ENCODE measurements at places on chromosomes 11 and 22.

GRCh38 chr22:23216461-23217170 lies 36.3 kb downstream of the BCR start:
- no peak for DNase-seq

DNA sequence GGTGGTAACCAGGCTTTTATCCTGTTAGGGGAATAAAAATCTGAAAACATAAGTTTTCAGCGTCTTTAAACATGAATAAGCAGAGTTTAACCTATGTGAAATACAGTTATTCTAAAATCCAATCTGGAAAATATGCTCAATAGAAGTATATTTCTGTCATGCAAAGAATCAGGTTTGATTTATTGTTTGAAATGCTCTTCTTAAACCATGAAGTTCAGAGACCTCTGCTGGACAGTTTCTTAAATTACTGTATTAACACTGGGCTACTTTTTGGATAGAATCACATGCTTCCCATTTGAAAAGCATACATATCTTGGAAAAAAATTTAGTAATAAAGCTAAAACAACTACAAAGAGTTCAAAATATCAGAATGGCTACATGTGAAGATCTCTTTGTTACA lies 25.4 kb downstream of the APIP start:
- no peak for DNase-seq

DNA sequence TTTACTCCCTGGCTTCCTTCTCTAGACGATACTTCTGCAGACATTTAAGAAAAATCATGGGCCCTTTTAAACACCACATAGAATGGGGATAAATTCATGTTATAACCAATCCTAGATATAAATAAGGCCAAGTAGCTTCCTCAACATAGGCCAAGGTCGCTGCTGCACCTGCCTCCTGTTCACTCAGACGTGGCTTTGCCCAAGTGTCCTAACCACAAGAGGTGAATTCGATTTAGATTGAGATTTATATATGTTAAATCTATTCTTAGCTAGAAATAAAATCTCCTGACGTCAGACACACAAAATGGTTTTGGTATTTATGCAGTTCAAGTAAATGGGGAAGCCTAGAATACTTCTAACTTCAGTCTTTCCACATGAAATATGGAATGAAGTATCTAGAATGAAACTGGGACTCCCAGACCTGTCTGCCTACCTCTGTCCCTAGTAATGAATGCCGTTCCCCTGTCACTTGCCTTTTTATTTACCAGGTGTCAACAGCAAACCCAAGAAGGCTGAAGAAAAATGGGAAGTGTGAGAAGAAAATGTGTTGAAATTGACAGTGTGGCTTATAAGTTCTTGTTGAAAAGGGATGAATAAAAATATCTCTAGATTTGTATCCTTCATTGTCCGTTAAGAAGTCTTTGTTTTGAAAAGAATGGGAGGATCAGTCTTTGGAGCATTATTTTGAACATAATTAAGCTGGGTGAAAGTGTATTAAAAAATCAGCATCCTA lies 131.8 kb downstream of the HIPK3 start:
- no peak for DNase-seq

DNA sequence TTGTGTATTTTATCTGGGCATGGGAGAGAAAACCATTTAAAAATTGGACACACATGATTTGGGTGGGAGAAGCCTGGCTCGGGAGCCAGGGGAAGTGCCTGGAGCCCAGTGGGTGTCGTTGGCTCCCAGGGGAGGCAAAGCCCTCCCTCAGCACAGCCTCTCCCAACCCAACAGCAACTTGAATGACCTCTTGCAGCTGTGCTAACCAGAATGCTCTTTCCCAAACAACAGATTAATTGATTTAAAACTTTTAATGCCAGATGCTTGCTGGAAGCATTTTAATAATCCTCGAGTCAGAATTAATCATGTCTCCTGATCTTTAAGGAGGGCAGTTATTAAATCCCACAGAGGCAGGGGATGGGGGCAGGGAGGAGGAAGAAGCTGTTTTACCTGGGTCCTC lies 401.6 kb downstream of the BUD13 start:
- DNase-seq = no peak

- DNase-seq = no peak
These were observed 71.7 kb upstream of the EIF3M start for GRCh38 chr11:32511926-32512325.

- no peak for DNase-seq
These were observed 25.6 kb downstream of the TRIM29 start for GRCh38 chr11:120112174-120112796.

GRCh38 chr11:31328697-31329096 lies 40.8 kb downstream of the DCDC1 start:
- no peak for DNase-seq

DNA sequence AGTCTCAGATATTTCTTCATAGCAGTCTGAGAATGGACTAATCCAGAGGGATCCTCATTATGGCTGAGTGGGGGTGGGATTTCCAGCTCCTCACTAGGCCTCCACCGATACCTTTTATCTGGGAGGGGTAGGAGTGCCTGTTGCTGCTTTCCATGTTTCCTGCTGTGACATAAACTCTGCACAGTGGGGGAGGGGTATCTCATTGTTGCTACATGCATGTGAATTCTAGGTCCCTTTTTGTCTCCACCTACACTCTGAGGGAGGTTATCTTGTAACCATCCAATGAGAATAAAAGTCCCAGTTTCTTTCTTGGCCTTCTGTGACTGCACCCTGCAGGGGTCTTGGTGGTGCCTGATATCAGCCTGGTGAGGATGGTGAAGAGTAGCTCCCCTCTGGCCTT lies 60.5 kb downstream of the ADAMTS15 start:
- no peak for DNase-seq

- DNase-seq = no peak
These were observed 73.9 kb downstream of the PPFIBP2 start for GRCh38 chr11:7587712-7588111.

GRCh38 chr11:69312453-69313404 lies 18.8 kb downstream of the MYEOV start:
- no peak for DNase-seq

GRCh38 chr22:44409211-44409973 lies 88.6 kb downstream of the RTL6 start:
- no peak for DNase-seq

- DNase-seq = no peak
These were observed 21.6 kb downstream of the TREH start for GRCh38 chr11:118657709-118658428.

GRCh38 chr11:66973956-66974580 lies 1.0 kb upstream of the C11orf86 start:
- no peak for DNase-seq

DNA sequence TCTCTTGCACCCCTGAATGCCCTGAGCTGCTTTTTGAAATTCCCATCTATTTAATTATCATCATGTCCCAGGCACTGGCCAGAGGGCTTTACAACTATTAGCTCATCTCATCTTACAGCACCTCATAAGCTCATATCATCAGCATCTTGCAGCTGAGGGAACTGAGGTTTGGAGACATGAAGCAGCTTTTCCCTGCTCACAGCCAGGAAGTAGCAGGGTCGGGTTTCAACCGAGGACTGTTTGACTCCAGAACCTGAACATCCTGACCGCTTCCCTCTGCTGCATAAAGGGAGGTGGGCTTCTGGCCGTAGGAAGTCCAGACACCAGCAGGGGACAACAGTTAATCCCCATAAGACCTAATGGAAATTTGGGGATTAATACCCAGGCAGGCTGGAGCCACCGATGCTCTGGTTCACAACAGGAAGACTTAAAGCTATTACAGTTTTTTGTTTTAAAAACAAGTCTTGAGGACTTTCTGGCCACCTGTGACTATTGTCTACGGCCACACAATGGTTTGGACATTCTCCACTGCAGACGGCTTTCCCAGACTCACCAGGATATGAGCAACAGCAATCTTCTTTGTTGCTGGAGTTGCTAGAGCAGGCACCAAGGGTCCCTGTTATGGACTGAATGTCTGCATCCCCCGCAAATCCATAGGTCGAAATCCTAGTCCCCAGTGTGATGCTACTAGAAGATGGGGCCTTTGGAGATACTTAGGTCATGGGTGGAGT lies 47.4 kb downstream of the CHST1 start:
- no peak for DNase-seq

Measured in right atrium auricular region (tissue), 2 donors.